Activated CD8-positive, alpha-beta T cell treated with anti-CD3 and anti-CD28 coated beads for 36 hours (primary cell): ENCODE measurements at places on chromosomes 3 and 15.
A peak's percentile ranks its signal among the peaks of the same experiment; 100 is the strongest.

DNA sequence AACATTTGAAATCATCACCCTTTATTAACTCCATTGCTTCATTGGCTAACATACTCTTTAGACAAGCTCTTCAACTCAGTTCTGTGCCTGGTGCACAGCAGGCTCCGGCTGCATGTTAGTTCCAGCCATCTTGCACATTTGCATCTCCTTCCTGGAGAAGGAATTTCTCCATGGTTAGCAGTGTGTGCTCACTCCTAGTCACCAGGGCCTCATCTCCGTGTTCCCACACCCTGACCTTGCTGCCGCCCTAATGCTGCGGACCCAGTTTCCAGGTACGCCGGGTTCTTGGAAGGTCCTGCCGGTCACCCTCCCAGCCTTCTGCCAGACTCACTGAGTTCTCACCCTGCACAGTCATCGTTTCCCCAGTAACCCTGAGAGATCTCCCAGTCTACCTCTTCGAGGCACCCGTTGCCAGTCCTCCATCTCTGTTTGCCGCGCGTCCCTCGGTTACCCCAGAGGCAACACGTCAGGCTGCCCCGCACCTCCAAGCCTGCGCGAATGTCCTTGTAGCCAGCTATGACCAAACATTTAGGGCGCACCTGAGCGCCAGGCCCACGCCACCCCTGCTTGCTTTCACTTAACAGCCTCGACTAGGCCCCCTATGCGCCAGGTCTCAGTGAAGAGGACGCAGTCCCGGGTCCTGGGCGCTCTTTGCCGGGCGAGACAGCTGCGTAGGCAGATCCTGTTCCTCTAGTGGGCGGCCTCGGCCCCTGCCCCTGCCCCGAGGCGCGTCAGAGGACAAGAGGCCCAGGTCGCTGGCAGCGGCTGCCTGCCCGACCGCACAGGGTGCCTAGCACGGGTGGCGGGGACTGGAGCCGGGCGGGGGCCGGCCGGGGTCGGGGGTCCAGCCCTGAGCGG, 747 bp upstream of the ZNF592 start:
- peak; percentile 82 for DNase-seq

- no peak for DNase-seq
These were observed 197.2 kb upstream of the RBMS3 start for GRCh38 chr3:29083676-29084075.

DNA sequence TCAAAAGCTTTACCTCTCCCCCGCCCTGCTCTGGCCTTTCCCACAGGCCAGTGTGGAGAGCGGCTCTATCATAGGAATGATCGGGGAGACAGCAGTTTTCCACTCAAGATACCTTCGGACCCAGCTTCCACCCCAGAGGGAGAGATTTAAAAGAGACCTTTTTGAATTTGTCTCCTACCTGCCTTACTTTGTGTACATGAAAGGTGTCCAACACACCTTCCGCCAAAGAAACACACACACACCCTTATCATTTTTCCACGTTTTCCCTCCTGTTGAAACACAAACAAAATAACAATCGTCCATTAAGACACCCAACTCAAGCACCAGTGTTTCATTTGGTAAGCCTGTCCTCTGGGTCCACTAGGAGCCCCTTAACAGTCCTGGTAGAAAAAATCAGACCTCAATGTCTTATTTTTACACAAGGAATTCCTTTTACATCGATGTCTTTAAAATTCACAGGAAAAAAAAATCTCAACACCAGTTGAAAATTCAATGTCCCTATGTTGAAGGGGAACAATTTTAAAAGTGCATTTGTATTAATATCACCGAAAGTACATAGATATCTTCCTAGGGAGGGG, 4.0 kb downstream of the HES1 start:
- DNase-seq = no peak

- DNase-seq = peak; percentile 52
These were observed 7.2 kb upstream of the IVD start for GRCh38 chr15:40398413-40398873.

DNA sequence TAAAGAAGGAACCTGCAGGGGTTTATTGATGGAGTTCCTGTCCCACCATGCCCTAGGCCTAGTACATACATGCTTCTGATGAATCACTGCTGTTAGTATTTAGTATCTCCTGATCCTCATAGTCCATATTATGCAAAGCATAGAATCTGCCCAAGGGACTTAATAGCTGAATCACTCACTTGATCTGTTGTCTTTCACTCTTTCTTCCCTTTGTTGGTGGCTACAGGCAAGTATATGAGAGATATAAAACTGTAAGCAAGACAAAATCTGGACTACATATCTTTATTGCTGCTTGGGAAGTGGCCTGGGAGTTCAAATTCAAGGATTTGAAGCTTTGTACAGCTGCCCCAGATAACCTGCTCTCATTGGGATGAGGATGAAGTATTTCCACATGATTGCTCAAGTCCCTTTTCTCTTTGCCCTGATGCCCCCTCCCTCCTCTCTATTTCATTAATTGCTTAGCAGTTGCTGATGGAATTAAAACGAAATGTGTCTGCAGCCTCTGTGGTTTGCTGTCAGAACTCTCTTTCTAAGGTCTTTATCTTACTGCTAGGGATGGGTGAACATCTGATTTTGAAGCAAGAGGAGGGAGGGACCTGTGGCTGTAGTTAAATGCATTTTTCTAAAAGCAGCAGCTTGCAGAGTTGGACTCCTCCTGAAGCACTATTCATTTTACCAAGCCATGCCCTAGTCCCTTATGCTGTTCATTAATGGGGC, 114.1 kb downstream of the ZNF609 start:
- DNase-seq = no peak
